ENCODE measurements at places on chromosomes 2 and 18.

- no peak for DNase-seq
Measured at GRCh38 chr2:100484390-100484789, 14.1 kb downstream of the NMS start.

- DNase-seq: no peak
Measured at GRCh38 chr2:134212746-134213145, 41.1 kb upstream of the MGAT5 start.

GRCh38 chr18:10122988-10123950 is 209.5 kb downstream of the VAPA start:
- DNase-seq: no peak

DNA sequence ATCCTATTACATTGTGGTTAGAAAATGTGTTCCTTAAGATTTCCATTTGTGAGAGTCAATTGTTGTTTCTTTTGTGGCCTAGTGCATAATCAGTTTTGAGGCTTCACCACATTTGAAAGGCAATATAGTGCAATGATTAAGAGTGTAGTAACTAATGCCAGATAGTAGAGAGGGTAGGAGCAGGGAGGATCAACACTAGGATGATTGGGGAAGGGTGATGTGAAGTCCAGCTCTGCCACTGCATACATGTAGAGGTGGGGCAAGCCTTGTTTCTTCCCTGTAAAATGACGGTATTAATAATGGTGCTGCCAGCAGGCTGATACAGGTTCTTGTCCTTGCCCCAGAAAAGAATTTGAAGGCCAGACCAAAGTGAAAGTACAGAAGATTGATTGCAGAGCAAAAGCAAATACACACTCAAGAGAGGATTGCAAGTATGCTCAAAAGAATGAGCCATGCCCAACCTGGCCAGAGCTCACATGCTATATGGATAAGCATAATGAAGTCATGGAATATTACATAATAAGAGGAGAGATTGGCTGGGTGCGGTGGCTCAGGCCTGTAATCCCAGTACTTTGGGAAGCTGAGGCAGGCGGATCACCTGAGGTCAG is 8.0 kb downstream of the SP100 start:
- no peak for DNase-seq

- no peak for DNase-seq
Measured at GRCh38 chr2:233288663-233289062, 19.0 kb upstream of the SAG start.

DNA sequence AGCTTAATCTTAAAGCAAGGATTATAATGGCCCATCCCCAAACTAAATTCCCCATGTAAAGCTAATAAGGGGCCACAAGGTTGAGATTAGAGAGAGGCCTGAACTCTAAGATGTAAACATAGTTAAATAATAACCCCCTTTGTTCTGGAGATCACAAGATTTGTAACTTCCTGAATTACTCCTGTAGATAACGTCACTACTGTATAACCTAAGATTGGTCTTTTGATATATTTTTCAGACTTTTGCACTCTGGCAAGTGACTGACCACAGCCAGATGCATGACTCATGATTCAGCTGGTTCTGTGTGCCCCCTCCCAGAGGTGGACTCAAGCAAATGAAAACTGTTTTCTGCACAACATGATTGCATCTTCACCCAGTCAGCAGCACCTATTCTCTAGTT is 686.0 kb upstream of the DDX18 start:
- no peak for DNase-seq

DNA sequence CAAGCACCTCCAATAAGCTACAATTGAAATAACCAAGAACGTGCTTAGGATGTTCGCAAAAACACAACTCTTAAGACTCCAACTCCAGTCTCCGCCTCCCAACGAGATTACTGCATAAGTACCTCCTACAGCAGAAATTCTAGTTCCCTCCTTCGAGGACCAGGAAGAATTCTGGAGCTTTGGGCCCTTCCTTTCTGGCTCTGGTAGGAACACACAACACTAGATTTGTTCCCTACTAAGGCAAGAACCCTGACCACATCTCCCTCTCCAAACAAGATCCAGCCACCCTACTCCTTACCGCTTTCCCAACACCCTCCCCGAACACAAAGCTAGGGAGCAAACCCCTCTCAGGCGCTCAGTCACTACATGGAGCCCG is 721 bp downstream of the ADAM17 start:
- DNase-seq: no peak

- DNase-seq: no peak
Measured at GRCh38 chr18:39667905-39668304, 2102.3 kb upstream of the CELF4 start.

- DNase-seq: no peak
Measured at GRCh38 chr2:31433541-31433940, 19.0 kb upstream of the XDH start.

- DNase-seq: no peak
Measured at GRCh38 chr2:25386971-25387875, 45.5 kb upstream of the DNMT3A start.

DNA sequence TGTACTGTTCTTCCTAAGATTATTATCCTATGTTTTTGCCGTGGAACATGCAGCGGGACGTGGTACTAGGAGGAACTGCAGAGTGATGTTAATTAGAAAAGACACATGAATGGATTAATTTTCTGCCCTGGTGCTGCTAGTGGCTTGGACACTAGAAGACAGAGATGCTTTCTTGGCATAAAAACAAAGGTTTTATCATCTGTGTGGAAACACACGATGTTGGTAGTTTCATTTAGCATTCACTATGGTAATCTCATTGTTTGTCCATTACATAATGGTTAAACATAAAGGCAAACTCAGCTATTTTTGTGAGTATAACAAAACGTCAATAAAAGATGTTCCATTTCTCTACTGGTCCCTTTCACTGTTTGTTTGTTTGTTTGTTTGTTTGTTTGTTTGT is 22.8 kb downstream of the COL6A3 start:
- no peak for DNase-seq

- DNase-seq: no peak
Measured at GRCh38 chr18:58785870-58786269, 78.8 kb upstream of the ZNF532 start.

GRCh38 chr2:226659410-226659809 is 140.2 kb downstream of the IRS1 start:
- DNase-seq: no peak

DNA sequence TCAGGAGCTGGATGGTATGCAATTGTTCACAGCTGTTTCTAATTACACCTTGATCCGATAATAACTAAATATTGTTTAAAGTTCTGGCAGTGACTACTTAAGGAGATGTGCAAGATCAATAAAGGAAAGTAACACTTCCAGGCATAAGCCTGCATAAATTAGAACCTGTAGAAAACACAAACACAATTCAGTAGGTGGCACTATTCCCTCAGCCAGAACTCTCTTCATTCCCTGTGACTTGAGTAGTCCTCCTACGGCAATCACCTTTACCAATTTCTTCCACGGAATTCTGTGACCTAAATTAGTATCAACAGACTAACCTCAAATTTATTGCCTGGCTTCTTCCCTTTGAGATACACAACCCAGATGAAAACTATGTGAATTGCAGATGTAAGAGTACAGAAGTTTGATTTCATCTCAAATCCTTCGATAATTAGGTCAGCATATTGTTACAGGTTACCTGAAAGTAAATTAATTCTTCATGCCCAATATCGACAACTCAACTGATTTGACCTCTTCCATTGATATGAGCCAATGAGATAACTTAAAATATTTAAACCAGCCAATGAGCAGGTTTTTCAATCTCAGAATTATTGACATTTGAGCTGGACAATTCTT is 137.8 kb downstream of the PID1 start:
- DNase-seq: no peak

DNA sequence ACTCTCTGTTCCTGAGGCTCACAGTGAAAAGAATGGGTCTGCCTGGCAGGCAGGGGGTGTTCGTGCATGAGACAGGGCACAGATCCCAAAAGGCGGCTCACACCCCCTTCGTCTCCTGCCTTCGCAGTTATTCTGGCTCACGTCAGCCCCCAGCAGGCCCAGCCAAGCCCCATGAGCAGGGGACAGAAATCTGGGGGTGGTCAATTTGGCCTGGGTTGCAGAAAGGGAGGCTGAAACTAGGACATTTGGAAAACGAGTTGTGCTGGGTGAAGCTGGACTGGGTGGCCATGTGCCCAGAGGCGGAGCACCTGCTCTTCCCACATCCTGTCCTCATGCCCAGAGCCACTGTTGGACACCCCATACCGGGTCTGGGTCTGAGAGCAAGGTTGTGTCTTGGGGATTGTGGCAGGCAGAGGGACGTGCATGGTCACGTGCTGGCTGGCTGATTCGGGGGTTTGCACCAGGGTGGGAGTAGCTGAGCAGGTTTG is 99.0 kb upstream of the MCFD2 start:
- no peak for DNase-seq

GRCh38 chr18:73778032-73778359 is 369.6 kb downstream of the FBXO15 start:
- DNase-seq: no peak

- no peak for DNase-seq
Measured at GRCh38 chr2:204039298-204039838, 102.8 kb downstream of the ICOS start.

- DNase-seq: no peak
Measured at GRCh38 chr2:8380566-8380965, 301.3 kb upstream of the ID2 start.

DNA sequence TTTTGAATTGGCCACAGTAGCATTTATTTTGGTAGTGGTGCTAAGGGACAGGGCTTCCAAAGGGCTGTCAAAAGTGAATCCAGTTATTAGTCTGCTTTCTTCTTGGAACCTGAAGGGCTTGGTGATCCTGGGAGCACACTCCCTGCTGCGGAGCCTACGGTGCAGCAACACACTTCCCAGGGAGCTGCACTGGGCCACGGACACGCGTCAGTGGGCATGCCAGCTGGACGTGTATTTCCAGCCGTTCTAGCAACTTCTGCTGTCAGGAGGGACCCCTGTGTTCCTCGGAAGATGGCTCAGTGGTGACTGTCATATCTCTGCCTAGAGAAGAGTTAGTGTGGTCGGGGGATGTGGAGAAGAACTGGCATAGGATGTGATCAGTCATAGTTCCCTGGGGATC is 204.6 kb downstream of the SOCS6 start:
- no peak for DNase-seq

DNA sequence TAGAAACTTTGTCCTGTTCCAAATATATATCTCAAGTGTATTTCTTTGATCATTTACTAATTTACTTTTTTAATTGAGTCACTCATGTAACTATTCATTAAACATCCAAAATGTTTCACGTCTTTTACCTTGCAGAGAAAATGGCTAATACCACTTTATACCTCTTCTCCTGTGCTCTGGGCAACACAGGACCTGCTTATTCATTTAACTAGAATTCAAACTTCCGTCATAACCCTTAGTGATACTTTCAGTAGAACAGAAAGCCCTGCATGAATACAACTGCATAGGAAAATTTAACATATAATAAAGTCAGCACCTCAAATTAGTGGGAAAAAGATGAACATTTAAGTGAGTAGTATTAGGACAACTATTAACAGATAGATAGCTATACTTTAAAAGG is 205.2 kb downstream of the MREG start:
- no peak for DNase-seq

- no peak for DNase-seq
Measured at GRCh38 chr2:190627448-190628412, 21.2 kb upstream of the NAB1 start.

GRCh38 chr2:213281156-213281555 is 3.1 kb upstream of the SPAG16 start:
- no peak for DNase-seq
